ENCODE measurements at places on chromosomes 2 and 18.

DNA sequence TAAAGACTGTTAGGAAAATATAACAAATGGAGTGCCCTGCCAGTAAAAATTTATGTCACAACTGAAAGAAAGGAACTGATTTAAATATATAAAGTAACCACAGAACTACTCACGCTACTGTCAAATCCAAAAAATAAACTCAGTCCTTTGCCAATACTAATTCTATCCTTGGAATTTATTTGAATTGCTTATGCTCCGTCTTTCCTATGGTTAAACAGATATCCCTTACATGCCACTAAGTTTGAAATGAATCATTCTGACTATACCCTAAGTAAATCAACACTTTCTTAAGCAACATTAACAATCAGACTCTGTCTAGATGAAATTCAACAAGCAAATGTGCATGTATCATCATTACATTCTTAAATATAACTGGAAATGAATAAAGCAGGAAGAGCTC lies 9.8 kb downstream of the HNRNPLL start:
- no peak for DNase-seq

DNA sequence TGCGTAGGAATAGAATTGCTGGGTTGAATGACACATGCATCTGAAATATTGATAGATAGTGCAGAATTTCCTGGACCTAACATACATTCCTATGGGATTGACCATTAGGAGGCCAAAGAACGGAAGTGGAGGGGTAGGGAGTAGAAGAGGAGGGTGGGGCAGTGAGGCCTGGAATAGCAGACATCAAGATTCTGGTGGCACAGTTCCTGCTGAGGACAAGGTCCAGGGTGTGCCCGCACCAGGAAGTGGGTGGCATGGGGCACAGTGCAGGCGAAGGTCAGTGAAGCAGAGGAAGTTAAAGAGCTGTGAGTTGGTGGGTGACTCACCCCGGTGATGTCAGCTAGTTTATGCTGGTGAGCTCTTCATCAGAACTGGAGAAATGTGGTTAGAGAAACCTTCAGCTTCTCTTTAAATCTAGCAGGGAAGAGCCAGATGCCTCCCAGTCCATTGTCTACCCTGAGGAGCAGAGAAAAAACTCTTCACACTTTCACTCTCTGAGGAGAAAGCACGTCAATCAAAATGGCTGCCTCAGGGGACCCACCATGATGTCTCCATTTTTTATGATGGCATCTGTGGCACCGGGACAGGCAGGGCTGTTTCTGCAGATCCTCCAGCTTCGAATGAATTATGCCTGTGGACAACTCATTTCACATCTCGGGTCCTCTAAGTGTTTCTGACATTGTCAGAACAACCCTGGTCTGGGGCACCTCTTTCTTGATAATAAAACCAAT lies 55.9 kb upstream of the CTLA4 start:
- peak; percentile 69 for DNase-seq

GRCh38 chr2:104434318-104434792 lies 419.6 kb upstream of the POU3F3 start:
- peak; percentile 42 for DNase-seq

DNA sequence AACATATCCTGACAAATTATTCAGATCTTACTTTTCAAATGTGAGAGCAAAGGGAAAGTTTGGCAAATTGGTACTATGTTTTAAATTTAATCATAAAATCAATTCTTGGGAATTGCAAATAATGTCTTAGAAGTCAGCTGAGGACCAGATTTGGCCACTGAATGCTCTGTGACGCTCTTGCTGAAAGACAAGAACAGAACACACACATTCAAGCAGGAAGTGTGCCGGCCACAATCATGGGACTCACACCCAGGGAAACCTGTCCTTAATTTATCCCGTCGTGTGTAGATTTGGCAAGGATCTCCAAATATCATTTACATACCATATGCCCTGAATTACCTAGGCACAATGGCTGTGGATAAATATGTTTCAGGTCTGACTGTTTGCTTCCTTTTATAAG lies 253.1 kb downstream of the TCF4 start:
- DNase-seq = no peak

- no peak for DNase-seq
Observed at GRCh38 chr2:133333181-133333580, 235.1 kb downstream of the NCKAP5 start.

DNA sequence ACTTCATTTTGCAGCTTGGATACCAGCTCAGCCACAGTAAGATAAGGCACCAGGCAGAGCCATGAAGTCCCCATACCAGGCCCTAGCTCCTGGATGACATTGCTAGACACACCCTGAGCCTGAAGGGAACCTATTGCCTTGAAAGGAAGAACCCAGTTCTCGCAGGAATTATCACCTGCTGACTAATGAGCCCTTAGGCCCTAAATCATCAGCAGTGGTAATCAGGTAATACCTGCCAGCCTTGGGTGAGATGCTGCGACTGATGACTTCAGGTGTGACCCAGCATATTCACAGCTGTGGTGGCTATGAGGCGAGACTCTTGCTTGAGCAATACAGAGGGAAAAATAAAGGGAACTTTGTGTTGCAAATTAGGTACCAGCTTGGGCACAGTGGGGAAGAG lies 24.9 kb downstream of the CLK1 start:
- no peak for DNase-seq

DNA sequence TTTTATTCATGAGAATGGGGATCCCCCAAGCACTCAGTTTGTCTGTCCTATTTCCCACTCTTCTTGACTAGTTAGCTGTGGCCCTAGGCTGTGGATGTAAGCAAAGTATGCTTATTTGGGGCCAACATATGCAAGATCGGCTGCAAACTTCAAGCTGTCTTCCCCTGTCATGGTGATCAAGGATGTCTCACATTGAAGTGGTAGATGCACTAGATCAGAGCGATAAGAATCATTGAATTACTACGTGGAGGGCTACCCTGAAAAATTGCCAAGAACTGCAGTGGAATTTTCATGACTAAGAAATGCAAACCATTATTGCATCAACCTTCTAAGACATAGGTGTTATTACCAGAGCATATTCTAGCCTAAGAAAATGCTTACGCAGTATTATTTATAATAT lies 527.4 kb downstream of the RNF144A start:
- no peak for DNase-seq

- DNase-seq = peak; percentile 25
Observed at GRCh38 chr2:240247241-240247867, 106.9 kb upstream of the OTOS start.

DNA sequence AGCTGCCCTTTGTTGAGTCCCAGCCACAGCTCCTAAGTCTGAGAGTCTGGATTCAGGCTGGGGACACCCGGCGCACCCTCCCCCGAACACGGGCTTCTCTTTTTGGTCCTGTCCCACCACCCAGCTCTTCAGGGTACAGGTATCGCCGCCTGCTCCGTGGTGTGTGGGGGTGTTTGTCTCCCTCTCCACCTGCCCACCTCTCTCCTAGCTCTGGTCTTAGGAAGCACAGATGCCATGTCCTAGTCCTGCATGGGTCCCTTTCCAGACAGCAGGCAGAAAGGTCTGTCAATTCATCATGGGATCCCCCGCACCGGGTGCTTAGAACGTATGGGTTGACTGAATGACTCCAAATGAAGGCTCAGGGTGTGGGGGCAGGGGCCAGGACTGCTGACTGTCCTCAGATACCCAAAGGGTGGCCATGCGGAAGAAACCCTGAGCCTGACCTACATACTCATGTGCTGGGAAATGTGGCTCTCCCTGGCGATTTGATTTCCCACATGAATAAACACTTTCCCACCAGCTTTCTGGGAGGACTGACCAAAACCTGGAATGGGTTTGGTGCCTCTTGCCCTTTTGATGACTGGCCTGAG lies 156.8 kb downstream of the CELF4 start:
- DNase-seq = no peak

GRCh38 chr18:22765896-22766295 lies 167.2 kb upstream of the RBBP8 start:
- DNase-seq = no peak

- no peak for DNase-seq
Observed at GRCh38 chr18:21557607-21558253, 42.8 kb downstream of the ESCO1 start.

- no peak for DNase-seq
Observed at GRCh38 chr18:63137999-63138435, 181.6 kb downstream of the BCL2 start.

DNA sequence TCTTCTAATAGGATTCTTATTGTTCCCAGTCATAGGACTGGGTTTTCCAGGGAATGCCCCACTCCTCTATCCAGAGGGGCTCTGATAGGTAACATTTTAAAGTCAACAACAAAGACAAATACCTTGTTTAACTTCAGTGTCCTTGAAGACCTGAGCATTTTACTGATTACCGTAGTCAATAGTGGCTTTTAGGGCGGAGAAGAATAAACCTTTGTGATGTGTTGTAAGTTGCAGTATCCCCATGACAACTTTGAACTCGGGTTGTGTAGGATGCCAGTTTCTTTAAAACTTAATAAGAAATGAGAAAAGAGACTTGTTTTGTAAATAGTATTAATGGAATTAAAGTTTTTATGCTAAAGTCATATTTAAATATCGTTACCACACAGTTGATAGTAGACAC lies 6.0 kb downstream of the GATA6 start:
- DNase-seq = no peak

DNA sequence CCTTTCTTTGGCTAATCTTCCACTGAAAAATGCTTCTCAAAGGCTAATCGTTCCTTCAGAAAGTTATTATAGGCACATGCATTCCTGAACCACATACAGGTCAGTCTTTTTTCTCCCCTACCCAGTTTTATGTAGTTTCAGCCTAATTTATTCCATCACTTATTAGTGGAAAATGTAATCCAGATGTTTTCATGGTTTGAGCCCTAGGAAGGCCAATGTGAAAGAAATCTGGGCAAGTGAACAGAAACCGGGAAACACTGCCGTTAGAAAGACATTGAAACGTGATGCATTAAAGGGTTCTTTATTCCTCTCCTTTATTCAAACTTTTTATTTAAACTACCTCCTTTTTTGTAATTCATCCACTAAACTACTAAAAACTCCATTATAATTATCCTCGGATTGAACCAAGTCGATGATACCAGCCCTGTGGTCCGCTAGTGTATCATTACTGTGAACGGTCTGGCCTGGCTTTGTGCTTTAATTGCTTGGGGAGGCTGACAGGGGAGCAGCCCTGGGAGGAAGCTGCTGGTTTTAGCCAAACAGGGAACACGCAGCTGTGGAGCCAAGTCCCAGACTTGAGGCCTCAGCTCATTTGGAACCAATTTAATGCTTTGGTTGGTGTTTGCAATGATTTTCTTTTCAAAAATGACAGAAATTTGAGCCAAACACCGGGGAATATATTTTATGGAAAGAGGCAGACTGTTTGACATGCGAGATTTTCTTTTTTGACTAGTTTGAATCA lies 149.2 kb downstream of the ARHGAP28 start:
- DNase-seq = peak; percentile 90

DNA sequence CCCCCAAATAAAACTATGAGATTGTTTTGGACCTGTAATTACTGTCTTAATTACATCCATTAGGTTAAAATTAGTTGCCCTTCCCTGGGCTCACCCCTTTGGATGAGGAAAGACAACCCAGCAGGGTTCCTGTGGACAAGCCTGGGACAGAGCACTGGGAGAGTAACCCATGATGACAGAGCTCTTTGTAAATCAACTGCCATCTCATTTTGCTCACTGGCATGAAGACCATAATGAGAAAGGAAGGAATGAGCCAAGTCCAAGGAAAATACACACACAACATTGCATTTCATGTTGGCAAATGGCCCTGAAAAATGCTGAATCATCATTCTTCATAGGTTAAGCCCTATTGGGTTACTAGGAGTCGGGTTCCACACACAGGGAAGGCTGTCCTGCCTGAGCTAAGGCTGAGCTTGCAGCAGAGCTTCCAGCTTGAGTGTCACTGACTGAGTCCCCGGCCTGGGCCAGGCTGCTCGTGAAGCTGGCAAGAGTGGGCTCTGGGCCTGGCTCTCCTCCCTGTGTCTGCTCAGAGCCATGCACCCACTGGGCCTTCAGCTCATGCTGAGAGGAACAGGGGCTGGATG lies 94.1 kb upstream of the ACAA2 start:
- no peak for DNase-seq

GRCh38 chr2:1723397-1724042 lies 20.8 kb downstream of the PXDN start:
- no peak for DNase-seq

GRCh38 chr2:46187112-46187618 lies 110.0 kb upstream of the EPAS1 start:
- DNase-seq = no peak

- no peak for DNase-seq
Observed at GRCh38 chr2:168478206-168478605, 22.1 kb downstream of the CERS6 start.

GRCh38 chr2:189818249-189819038 lies 34.2 kb downstream of the PMS1 start:
- no peak for DNase-seq

DNA sequence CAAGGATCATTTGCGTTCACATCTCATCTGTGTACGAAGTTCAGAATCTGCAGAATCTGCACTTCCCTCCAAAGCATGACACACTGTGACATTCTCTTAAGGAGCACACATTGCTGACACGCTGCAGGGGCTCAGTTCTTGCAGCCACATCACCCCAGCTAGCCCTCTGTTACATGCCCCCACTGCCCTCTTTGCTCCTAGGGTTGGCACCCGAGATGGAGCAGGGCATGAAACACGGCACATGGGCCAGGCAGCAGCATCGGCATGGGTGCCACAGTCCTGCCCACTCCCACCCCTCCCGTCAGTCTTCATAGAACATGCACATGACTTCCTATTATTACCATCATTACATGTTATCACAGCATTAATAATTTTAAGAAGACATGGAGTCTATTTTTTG lies 76.4 kb downstream of the COL6A3 start:
- no peak for DNase-seq

DNA sequence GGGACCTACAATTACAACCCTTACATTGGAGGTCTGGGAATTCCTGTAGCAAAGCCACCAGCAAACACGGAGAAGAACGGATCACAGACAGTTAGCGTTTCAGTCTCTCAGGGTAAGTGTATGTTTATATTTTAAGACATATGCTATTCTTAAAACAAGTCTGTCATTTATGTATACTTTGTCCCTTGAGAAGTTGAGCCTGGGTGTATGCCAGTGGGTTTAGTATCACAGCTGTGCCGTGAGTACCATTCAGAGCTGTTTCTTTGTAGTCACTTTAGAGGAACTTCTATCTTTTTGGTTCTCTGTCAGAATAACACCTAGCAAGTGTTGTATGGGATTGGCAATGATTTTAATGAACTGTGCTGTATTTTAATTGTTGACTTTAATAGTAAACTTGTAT lies 125.6 kb downstream of the BIRC6 start:
- DNase-seq = peak; percentile 29

DNA sequence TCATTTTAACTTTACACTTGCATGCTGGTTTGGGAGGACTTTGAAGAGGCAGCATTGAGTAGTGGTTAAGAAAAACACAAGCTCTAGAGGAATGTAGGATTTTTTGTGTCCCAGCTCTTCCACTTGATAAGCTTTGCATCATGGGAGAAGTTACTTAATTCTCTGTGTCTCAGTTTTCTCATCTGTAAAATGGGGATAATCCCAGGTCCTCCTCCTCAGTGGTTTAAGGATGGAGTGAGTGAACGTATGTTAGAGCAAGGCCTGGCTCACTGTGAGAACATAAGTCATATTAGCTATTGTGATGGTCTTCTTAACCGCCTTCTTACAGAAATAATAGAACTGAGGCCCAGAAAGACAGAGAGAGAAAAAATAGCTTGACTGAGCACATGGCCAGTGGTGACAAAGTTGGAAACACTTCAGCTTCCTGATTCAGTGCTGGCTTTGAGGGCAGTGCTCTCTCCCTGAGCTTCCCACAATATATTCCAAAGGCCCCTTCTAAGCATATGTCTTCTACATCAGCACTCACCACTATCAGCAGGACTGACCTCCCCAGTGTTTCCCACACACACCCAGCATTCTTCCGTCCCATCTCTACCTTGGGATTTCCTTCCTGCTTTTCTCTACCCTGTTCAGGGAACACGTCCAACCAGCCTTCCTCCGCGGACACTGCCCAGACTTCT lies 214.9 kb upstream of the TNP1 start:
- DNase-seq = no peak

Data from left hindlimb (tissue), 1 donor.